ENCODE measurements at places on chromosomes 3 and 15.

GRCh38 chr3:117263745-117264144, 554.2 kb downstream of the TUSC7 start:
- DNase-seq = no peak

GRCh38 chr3:39460677-39461076, 6.8 kb upstream of the MOBP start:
- DNase-seq = no peak

DNA sequence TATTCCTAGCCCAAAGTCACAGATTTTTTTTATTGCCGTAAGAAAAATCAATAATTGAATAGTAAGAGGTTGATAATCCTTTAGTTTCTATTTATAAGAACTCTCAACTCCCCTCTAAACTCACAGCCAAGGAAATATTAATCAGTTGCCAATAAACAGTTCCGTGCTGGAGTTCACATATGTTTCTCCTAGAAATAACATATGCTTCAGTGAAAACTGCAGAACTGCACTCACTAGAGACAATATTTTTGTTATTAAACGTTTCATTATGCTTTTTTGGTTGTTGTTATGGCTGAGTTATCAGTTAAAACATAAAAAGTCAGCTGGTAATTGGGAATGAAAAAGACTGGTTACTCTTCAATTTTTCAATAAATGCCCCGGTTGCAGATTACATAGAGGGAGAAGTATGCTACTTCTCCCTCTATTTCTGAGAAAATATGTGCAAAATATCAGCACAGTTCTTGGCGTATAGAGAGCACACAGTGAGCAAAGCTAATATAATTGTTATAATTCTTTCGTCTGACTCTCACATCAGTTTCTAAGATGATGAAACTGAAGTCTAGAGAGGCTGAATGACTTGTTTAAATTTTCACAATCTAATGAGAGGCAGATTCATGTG, 781.2 kb upstream of the GRM7 start:
- no peak for DNase-seq

GRCh38 chr15:73303636-73304035, 65.1 kb downstream of the HCN4 start:
- no peak for DNase-seq

GRCh38 chr3:17629400-17629799, 113.0 kb downstream of the TBC1D5 start:
- no peak for DNase-seq

- no peak for DNase-seq
Measured at GRCh38 chr15:56086566-56086965, 93.2 kb upstream of the NEDD4 start.

DNA sequence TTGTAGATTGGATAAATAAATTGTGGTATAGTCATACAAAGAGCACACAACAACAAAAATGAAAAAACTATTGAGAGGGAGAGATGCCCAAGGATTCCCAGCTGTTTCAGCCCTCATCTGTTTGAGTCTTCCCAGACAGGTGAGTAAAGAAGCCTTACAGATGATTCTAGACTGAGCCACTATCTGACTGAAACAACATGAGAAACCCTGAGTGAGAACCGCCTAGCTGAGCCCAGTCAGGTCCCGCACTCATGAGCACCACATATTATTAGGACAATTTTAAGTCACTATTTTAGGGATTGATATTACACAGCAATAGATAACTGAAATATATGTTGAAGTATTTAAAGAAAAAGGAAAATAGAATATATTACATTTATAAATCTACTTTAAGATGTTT, 19.0 kb downstream of the POPDC2 start:
- no peak for DNase-seq

DNA sequence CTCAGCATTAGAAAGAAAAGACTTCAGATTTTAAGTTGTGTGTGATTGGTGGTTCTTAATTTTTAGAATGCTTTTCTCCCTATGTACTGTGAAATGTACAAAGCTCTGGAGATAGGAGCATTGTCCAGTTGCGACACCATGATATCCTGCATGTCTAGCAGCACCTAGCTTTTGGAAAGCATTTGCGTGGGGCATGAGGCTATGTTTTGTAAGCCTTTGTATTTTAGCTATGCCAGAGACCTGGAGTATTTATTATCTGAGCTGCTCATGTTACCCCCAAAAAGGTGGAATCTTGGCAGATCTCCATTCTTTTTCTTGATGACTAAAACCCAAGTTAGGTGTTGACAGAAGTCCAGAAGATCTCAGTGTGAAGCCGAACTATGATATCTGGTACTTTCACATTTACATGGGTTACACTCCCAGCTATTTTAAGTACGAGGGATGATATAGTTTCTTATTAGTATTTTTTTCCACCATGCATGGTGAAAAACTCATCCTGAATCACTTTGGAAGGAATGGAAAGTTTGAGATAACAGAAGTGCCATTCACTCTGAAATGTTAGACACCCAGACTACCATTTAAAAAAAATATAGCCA, 126.7 kb upstream of the SAMMSON start:
- no peak for DNase-seq

GRCh38 chr15:45182996-45183395, 4.8 kb downstream of the SHF start:
- DNase-seq = no peak

DNA sequence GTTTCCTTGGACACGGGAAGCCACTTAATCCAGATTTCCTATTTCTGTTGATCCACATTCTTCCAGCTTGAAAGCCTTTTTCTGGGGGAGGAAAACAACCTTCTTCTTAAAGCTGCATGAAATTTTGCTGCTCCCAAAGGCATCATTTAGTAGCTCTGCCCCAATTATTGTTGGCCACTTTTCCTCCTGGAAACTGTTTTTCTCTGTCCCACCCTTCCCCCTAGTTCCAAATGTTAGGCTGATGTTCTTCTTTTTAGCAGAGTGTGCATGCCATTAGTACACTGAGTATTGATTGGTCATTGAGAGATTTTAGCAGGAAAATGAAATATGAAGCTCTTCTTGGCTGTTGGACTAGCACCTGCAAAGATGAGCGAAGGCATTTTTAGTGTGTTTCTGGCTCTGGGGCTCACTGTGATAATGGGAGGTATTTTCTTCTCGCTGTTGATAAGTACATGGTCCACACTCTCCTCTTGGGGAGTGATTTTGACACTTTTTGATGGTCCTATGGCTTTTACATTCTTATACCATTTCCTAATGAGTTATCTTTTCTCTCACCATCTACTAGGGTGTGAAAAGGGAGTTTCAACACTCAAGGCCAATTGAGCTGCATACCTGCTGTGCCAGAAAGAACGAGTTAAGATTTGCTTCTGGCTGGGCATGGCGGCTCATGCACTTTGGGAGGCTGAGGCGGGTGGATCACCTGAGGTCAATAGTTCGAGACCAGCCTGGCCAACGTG, 200.5 kb downstream of the PTPRG start:
- no peak for DNase-seq

DNA sequence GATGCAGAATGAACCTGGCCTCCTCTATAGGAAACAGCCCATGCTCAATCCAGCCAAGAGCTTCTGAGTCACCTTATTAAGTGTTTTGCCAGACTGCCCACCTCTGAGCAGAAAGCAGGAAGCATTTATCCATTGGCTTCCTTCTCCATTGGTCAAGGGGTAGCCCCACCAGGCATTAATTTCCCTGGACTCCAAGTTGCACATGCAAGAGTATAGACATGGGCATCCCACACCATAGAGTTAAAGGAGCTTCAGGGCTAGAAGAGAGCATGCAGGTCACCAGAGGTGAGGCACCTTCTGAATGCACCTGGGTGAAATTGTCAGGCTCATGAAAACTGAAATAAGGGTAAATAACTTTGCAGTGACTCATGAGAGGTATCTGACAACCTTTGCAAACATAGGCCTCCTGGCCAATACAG, 230.8 kb upstream of the STAC start:
- no peak for DNase-seq

- no peak for DNase-seq
Measured at GRCh38 chr3:45719655-45720487, 30.7 kb downstream of the SACM1L start.

- no peak for DNase-seq
Measured at GRCh38 chr3:42127226-42127625, 36.1 kb downstream of the TRAK1 start.

DNA sequence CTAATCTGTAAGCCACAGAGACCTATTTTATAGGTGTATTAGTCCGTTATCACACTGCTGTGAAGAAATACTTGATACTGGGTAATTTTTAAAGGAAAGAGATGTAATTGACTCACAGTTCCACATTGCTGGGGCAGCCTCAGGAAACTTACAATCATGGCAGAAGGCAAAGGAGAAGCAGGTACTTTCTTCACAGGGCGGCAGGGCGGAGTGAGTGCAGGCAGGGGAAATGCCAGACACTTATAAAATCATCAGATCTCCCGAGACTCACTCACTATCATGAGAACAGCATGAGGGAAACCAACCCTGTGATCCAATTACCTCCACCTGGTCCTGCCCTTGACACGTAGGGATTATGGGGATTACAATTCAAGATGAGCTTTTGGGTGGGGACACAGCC, 108.7 kb downstream of the GALK2 start:
- DNase-seq = no peak

GRCh38 chr3:195118671-195119070, 152.3 kb downstream of the XXYLT1 start:
- peak; percentile 38 for DNase-seq

GRCh38 chr3:117322866-117323265, 613.3 kb downstream of the TUSC7 start:
- peak; percentile 29 for DNase-seq

- DNase-seq = no peak
Measured at GRCh38 chr3:171753665-171754408, 56.4 kb downstream of the PLD1 start.

DNA sequence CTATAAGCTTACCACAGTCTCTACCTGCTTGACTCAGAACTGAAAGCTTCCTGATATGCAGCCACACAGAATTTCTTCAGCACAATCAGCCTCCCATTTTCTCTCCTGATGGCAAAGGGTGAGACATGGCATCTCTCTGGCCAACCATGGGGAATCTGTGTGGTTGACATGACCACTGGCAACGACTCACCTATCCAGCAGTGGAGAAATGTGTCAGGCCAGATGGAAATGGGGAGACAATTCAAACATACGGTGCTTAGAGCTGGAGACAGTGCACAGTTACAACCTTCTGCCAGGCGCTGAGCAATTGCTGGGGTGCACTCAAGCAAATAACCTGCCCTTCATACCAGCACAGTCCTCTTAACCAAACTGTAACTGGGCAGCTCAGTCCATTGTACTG, 3.6 kb downstream of the ZNF385D start:
- DNase-seq = no peak

DNA sequence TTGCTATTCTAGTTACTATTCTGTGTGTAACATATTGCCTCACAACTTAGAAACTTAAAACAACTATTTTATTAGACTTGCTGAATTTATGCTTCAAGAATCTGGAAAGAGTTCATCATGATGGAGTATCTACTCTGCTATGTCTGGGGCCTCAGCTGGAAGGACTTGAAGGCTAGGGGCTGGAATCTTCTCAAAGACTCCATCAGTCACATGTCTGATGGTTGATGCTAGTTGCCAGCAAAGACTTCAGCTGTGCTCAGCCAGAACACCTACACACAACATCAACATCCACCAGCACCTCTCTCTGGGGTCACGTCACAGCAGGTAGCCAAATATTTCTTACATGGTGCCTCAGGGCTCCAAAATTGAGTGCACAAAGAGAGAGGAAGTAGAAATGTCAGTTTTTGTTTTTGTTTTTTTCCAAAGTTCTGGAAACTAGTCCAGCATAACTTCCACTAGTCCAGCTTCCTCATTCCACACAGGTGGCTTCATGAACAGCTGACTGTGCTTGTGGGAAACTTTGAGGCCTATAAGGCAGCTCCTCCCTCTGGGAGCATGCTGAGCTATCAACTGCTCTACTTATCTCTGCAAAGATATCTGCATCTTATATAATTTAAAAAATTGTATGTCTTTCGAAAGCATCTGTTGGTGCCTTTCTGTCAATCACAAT, 325.4 kb upstream of the AGTR1 start:
- DNase-seq = no peak

DNA sequence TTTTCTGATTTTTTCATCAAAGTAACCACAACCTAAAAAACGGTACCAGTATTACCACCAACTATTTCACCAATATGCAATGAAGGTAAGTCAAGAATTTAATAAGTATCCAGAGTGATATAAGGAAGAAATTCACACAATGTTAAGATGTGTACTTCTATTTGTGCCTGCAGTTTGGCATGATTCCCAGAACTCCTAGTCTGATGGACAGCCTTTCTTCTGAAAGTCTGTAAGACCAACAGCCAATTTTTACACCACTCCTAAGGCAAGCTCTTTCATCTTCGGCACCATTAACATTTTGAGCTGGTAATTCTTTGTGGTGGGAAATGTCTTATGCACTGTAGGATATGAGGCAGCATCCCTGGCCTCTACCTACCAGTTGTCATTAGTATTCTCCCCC, 108.3 kb downstream of the VPS13C start:
- DNase-seq = no peak

DNA sequence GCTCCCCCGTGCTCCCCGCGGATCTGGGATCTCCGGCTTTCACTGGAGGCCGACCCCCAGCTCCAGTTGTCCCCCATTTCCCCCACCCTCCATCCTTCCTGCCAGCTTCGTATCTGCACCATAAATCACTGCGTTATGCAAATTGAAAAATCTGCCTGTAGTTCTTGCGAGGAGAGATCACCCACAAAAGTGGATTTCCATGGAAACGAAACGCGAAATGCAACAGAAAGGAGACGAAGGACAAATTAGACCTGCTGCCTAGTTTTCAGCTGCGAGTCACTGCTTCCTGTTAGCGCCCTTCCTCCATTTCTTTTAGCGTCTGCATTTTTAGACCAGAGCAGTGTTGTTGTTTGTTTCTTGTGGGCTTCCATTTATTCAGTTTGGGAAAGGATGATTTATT, 127.1 kb upstream of the ATP10A start:
- DNase-seq = no peak

- no peak for DNase-seq
Measured at GRCh38 chr3:112776836-112777235, 69.8 kb downstream of the CD200R1L start.

- DNase-seq = no peak
Measured at GRCh38 chr3:141430316-141430715, 56.5 kb upstream of the RASA2 start.

- no peak for DNase-seq
Measured at GRCh38 chr3:12798559-12799179, 2.2 kb downstream of the CAND2 start.

GRCh38 chr3:52277071-52277964, 1.1 kb downstream of the WDR82 start:
- peak; percentile 74 for DNase-seq

DNA sequence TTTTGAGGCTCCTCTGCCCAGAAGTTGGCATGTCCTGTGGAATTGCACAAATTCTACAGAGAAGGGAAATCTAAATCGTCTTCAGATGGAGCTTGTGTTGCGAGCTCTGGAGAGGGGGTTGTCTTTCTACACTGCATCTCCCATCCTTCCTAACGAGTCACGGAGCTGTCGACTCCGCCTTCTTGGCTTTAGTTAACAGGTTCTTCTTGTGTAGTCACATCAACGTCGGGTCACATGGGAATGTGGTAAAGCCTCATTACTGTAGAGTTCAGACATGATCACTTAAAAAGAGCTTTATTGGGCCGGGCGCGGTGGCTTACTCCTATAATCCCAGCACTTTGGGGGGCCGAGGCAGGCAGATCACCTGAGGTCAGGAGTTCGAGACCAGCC, 60.0 kb downstream of the DNASE1L3 start:
- no peak for DNase-seq

- DNase-seq = no peak
Measured at GRCh38 chr3:122945230-122945629, 82.3 kb downstream of the SEMA5B start.

- peak; percentile 42 for DNase-seq
Measured at GRCh38 chr3:190696777-190697501, 165.6 kb downstream of the GMNC start.
